ENCODE measurements at places on chromosomes 5 and 9. TPM values are rescaled to one million over a fixed set of nuclear protein-coding genes. Genes with fewer than 3 reads are reported as not detected.

ORM2 gene
- polyA plus RNA-seq, result 0.71 TPM

AFAP1L1 gene
- polyA plus RNA-seq, result 46.6 TPM

TYRP1 gene
- 9.9 TPM for polyA plus RNA-seq

DNA sequence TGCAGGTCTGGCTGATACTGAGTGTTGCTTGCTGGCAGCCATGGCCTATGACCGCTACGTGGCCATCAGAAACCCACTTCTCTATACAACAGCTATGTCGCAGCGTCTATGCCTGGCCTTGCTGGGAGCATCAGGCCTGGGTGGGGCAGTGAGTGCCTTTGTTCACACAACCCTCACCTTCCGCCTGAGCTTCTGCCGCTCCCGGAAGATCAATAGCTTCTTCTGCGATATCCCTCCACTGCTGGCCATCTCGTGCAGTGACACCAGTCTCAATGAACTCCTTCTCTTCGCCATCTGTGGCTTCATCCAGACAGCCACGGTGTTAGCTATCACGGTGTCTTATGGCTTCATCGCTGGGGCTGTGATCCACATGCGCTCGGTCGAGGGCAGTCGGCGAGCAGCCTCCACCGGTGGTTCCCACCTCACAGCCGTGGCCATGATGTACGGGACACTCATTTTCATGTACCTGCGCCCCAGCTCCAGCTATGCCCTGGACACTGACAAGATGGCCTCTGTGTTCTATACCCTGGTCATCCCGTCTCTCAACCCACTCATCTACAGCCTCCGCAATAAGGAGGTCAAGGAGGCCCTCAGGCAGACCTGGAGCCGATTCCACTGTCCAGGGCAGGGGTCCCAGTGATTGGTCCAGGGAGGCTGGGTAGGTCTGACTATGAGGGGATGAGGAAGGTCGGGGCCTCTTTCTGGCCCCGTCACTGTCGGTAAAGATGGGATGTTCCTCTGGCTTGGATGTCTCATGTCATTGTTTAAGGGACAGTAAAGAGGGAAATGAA lies 718 bp downstream of the OR5C1 start:
- DNase-seq, result no peak

- no peak for DNase-seq
Observed at GRCh38 chr5:2112173-2113025, 229.7 kb upstream of the IRX4 start.

DNA sequence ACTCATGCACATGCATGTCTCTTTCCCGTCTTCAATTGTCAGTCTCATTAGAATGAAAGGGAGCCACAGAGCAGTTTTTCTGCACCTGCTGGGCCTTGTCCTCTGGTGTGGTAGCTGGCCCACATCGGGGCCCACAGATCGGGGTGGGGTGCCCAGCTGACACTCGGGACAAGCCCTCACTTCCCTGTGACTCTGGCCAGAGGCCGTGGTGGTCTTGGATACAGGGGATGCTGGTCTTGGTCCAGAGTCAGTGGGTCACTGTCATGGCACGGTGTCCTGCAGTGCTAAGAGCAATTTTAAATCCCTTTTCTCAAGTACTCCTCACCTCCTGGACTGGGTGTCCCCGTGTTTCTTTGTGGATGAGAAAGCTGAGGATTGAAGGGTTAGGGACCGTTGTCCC lies 193.2 kb downstream of the CACNA1B start:
- DNase-seq, result no peak

DNA sequence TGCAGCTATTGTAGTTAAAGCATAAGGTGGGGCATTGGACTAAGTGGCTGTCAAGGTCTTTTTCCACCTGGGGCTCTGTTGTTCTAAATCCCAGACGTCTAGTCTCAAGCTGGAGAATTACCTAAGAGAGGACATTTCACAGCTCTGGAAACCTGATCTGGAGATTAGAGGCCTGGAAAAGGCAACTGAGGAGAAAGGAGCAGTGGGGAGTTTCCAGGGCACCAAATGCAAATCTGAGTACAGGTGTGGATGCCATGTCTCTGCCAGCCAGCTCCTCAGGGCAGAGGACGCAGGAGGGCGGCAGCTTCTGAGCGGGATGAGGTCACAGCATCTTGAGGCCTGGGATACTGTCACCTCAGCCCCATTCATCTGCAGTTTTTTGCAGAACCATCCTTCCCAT lies 65.2 kb downstream of the PPARGC1B start:
- DNase-seq, result no peak

All from left lung (tissue), 14 donors.